ENCODE measurements at places on chromosomes 7 and 10.

DNA sequence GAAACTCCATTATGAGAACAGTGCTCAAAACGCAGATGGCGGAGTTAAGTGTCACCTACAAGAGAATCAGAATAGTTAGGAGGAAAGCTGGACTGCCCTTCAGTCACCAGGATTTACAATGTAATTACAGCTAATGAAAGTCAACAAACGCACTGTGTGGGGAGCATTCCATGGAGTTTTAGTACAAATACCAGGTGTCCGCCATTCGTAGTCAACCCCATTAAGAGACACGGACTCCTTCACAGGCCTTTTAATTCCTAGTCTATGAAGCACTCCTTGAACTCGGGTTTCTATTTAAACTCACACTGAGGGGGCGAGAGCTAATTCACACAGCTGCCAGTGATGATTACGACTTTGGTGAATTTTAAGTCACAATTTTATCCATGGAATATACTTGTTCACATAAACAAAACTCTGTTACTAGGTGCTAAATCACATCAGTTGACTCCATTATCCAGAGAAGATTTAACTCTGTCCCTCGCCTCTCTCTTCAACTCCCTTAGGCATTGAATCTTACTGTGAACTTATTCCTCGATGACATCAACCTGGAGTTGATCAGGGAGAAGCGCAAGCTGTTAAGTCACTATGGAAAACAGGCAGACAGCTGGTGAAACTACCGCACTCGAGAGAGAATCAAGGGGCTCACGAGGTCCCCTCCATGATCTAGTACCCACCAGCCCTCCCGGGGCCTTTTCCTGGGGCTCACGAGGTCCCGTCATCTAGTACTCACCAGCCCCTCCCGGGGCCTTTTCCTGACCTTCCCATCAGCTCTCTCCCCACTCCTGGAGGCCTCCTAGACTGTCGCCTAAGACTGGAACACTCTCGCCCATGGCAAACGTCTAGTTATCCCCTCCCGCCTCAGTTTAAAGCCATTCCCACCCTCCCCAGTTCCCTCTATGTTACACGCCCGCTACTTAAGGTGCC, 1.5 kb downstream of the ZFAND2A start:
- DNase-seq, result no peak

DNA sequence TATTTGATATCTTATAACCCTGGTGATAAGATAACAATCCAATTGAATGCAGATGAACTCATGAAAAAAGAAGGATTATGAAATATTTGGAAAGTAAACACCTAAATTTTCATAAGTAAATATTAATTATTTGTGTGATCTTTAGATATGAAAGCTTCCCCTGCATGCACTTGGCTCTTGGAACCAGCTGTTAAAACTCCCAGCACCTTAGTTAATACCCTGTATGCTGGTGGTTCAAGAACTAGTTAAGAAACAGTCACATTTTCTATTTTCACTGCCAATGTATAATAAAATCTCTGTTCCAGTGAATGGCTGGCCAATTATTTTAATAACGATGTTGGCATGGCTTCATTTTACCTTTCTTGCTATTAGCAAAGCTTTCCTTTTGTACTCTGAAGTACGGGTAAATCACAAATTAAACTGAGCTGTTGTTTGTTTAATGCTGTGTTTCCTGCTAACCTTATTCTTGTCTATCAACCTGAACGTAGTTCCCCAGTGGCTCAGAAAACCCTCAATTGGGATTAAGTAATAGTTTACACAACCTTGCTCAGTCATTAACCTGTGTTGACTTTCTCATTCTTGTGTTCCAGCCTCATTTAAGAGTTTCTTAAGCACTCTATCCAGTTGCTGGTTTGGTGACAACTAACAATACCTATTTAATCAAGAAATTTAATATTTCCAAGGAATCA, 38.9 kb downstream of the MET start:
- DNase-seq, result no peak

DNA sequence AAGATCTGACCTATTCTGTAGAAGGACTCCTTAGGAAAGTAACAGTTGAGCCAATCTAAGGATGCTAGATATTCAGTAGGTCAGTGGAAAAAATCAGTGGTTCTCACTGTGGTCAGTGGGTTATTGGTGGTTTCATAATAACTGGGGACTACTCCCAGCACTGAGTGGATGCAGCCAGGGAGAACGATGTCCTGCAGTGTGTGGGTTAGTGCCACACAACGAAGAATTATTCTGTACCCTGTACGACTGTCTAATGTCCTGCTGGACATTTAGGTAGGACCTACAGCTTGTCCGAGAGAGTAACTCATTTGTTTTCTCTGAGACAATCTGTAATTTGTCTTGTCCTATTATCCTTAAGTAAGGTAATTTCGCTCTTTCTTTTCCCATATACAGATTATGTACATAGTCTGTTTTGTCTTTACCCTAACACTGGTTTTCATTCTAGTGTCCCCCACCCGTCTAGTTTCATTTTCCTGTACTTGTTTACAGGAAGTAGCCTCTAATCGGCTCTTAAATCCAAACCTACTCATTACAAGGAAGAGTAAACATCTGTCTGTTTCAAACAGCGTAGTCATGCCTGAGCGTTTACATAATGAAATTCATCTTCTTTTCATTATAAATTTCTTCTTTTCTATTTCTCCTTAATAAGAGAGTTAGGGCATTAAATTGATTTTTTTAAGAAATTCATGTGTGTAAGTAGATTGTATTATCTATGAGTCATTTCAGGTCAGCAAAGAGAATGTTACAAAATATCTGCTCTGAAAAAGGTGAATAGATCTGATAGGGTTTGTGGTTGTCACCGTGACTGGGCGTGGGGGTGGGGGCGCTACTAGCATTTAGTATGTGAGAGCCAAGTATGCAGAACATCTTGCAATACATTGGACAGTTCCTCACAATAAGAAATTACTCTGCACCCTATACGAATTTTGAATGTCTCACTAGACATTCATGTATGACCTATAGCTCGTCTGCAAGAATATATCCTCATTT, 8.3 kb upstream of the ZC3HAV1L start:
- DNase-seq, result peak; percentile 46

DNA sequence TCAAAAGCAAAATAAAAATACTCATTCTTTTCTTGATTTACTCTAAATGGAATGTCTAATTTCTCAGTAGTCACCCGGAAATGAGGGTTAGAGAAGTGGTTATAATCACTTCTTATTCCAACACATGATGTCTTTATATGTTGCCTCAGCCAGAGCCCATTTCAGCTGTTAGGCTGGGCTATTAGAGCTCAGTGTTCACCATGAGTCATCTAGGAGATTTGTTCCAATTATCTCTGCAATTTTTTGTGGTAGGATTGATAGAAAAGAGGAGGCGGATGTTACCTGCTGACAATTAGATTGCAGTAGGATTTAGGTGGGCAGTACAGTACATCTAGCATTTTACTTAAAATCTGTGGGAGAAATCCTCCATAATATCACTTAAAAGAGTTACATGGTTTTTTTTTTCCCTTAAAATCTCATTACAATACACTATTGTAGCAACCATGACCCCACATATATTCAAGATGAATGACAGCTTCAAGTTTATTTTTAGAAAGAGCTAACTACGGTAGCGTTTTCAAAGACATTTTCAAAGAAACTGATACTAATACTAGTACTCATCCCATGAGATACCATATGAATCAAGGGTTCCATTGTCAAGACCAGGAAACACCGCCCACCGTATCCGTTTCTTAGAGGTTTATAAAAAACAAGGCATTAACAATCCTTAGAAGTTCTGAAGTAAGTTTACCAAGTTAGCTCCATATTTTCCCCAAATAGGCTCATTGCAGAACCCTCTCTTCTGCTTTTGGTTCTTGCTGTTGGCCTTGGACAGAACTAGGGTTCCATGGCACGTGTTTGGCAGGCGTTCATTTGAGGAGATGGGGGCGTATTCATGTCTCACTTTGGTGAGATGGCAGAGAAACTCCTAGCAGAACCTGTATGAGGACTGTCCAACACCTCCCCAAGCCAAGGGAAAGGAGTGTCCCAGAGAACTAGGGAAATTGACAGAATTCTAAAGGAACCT, 10.4 kb downstream of the CPA2 start:
- DNase-seq, result no peak

DNA sequence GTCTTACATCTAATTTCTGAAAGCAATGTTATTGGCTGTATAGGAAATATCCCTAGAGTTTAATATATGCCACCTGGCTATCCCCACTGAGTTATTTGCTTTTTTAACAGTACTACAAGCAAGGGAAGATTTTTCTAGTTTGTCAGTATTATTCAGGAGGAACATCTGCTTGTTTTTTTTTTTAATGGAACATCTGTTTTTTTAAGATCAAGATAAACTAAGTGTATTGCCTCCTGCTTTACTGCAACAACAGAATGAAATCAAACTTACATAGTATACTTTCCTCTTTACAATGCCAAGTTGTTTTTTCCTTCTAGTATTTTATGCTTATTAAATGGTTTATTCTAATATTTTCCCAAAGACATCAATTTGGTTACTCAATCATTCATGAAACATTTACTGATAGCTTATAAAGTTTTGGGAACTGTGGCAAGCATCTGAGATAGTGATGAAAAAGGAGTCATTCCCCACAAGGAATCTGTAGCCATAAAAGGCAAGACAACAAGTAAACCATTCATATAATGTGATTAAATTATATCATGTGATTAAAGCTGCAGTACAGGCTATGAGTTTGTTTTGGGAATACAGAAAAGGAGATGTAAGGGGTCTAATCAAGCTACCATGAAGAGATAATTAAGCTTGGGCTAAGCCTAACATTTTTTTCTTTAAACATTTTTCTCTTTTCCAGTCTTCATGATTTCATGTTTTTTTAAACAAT, 17.4 kb downstream of the MTPN start:
- no peak for DNase-seq

- DNase-seq, result no peak
Measured at GRCh38 chr7:87146740-87147386, 5.4 kb upstream of the DMTF1 start.

GRCh38 chr10:80588546-80588945, 50.8 kb downstream of the SH2D4B start:
- no peak for DNase-seq

DNA sequence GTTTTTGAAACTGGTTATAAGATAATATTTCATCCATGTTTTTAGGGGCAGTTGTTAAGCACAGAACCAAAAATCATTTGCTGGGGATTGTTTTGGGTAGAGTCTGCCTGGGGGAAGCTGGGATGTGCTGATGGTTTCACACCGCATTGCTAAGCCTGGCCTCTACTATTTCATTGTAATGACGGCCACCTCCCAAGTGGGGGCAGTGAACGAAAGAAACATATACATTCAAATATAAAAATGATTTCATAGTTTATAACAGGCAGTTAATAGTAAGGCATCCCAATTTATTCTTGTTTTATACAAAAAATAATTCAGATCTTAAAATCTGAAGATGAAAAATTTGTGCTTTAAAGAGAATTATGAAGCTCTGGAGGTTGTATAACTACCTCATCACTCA, 750.8 kb downstream of the REEP3 start:
- DNase-seq, result no peak

GRCh38 chr7:27140126-27140857, 3.2 kb downstream of the HOXA5 start:
- DNase-seq, result no peak

DNA sequence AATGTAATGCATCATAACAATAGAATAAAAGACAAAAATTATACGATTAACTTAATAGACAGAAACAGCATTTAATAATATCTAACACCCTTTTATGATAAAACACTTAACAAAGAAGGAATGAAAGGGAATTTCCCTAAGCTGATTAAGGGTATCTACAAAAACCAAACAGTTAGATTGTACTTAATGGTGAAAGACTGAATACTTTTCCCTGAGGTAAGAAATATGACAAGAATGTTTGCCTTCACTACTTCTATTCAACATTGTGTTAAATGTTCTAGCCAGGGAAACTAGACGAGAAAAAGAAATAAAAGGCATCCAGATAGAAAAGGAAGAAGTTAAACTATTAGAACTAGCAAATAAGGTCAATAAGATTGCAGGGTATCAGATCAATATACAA, 276.9 kb downstream of the BAMBI start:
- DNase-seq, result no peak

DNA sequence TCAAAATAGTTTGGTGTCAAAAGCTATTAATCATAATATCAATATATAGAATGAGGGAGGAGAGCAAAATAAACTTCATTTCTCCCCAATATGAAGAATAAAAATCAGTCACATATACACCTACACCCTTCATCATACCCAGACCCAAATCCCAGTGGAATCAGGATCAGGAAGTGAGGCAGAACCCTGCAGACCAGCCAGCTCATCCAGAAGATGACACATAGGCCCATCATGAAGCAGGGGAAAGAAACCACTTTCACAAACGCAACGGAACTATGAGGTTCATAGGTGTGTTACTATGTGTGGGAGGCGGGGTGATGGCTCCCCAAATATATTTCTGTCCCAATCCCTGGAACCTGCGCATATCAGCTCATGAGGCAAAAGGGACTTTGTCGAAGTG, 89.0 kb downstream of the RSU1 start:
- DNase-seq, result no peak

DNA sequence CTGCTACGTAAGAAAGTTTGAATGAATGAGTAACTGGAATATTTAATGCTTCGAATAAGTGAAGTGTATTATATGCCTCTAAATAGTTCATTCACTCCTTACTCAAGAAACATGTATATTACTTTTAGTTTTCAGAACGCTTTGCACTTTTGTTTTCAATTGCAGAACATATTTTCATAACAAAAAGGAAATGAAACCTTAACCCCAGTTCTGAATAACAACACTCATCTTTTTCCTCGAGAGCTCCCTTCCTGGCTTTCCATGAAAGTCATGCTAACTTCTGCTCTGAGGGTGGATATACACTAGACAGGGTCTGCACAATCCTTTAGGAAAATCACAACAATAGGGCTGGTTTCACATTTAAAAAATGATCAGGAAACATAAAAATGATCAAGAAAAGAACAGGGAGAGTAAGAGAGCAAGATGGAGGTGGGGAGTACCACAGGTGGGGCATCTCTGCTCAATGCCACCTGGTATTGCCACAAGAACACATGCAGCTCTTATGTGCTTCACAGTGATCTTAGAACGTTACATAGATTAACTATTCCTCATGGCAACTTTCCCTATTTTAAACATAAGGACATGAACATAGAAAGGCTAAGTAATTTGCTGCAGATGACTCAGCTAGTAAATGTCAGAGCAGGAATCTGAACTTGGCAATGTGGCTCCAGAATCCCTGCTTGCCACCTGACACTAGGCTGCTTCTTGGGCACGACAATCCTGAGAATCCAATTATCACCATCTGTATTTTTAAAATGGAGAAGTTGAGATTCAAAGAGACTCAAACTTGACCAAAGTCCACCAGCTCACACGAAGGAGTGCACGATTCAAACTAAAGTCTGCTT, 219.5 kb upstream of the AOAH start:
- no peak for DNase-seq

DNA sequence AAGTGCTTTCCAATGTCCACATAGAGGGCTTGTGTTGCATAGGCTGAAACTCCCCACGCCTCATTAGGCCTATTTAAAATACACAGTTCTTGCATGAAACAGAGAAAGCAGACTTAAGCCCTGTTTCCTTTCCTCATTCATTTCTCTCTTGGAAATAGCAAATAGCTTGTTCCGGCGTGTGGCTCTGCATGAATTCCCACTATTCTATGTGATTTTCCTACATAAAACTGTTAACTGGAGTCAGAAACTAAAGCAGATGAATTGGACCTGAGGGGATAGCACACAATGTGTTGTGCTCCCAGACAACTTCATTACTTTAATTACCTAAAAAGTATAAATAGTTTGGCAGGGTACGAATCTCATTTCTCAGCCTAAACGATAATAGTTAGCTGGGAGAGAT, 981.5 kb downstream of the SORCS1 start:
- no peak for DNase-seq

GRCh38 chr10:54372179-54372578, 428.9 kb downstream of the PCDH15 start:
- DNase-seq, result no peak
